Spleen (tissue), 13 donors: ENCODE measurements at places on chromosomes 5 and 9. TPM values are rescaled to one million over a fixed set of nuclear protein-coding genes. Genes with fewer than 3 reads are reported as not detected.

- DNase-seq, result no peak
These were observed 6.3 kb downstream of the AP3B1 start for GRCh38 chr5:78288246-78288645.

DNA sequence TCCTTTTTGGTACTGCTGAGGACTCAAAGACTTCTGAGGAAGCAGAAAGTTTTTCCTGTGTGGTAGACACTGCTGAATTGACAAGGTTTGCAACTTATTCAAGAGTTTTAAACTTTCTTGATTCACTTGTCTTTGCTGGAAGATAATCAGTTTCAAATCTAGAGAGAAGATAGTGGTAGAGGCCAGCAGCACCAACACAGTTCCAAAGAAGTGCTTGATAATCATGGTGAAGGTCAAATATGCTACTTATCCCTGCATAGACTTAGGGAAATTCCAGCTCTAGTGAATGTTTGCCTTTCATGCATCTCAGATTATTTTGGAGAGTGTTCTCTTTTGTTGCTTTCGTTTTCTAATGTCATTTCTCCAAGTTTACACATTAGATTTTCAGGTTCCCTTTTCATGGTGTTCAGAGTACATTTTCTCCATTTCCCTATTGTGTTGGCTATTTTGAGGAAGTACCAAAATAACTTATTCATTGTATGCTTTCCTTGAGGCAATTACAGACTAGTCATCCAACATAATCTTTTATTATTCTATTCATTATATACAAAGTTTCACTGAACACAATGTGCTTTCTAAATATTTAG is 550 bp downstream of the IFNE start:
- no peak for DNase-seq

DNA sequence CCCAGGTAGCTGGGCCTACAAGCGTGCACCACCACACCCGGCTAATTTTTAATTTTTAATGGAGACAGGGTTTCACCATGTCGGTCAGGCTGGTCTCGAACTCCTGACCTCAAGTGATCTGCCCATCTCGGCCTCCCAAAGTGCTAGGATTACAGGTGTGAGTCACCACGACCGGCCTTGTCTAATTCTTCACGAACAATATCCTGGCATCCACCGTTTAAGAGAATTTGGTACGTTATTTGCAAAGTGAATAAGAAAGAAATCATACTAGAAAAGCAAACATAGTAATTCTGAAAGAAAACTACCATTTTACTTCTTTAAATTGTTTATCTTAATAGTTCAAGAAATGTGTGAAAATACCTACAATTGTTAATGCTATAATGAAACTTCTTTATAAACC is 42.9 kb upstream of the TRIO start:
- no peak for DNase-seq

DNA sequence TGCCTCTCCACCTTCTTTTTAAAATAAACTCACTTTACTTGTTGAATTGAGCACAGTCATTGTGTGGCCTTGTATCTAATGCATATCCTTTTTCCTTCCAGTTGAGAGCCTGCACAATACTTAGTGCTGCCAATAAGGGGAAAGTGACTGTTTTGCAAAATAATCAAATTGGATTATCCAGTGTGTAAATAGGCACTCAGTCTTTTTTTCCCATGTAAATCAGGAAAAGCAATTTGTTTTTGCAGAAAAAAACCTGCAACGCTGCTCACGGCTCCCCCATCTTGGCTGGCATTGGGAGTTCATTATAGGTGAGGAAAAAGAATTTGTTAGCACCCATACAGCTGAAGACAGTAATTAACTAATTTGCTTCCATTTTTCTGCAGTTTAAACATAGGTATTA is 299.9 kb downstream of the CSNK1G3 start:
- DNase-seq, result no peak

GRCh38 chr5:119063579-119064379 is 7.1 kb upstream of the DMXL1 start:
- DNase-seq, result no peak

DNA sequence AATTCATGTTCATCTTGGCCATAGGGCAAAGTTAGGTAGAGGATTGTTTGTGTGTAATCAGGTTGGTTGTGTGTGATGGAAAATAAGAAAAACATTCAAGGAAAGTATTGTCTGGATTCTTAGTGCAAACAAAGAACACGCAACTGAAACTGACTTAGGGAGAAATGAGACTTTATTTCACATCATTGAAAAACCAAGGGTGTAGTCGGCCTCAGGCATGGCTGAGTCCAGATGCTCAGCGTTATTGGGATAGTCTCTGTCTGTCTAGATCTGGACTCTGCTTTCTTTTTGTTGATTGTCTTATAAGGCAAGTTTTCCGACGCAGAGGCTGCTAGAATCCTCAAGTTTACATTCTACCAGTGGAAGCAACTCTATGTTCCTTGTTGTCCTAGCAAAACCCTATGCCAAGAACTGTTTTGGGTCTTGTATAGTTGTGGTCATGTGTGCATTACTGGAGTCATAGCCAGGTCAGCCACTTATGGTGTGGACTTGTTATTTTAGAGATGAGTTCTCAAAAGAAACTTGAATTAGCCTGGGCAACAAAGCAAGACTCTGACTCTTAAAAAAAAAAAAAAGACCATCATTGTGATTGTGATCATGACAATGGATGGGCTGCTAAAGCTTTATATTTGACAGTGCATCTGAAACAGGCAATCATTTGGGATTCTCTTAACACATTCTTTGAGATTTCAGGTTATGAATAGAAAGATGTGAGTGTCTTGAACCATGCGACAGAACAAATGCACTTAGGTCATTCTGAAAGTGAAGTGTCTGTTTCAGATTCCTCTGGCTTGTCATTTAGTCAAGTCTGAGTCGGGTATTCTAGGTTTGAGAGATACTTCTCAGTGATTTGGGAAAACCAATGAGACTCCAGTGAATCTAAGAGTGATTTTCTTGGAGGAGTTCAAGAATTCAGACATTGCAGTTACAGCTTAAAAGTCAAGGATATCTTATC is 82.6 kb downstream of the DOCK2 start:
- DNase-seq, result no peak

DNA sequence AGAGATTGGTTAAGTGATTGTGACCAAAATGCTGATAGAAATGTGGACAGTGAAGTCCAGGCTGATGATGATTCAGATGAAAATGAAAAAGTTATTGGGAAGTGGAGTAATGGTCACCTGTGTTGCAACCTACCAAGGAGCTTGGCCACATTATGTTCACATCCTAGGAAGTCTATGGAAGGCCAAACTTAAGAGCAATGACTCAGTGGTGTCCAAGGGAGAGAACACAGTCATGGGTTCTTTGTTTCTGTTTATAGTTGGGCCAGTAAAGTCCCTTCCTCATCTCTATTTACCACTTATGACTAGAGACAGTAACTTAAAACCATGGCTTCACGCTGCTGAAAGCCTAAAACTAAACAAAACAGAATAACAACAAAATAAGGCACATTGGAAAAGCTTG is 555.3 kb upstream of the DAB2 start:
- no peak for DNase-seq

GRCh38 chr9:108755979-108756378 is 99.8 kb downstream of the ACTL7B start:
- DNase-seq, result no peak

GRCh38 chr9:71483436-71483835 is 284.9 kb downstream of the CEMIP2 start:
- no peak for DNase-seq

DNA sequence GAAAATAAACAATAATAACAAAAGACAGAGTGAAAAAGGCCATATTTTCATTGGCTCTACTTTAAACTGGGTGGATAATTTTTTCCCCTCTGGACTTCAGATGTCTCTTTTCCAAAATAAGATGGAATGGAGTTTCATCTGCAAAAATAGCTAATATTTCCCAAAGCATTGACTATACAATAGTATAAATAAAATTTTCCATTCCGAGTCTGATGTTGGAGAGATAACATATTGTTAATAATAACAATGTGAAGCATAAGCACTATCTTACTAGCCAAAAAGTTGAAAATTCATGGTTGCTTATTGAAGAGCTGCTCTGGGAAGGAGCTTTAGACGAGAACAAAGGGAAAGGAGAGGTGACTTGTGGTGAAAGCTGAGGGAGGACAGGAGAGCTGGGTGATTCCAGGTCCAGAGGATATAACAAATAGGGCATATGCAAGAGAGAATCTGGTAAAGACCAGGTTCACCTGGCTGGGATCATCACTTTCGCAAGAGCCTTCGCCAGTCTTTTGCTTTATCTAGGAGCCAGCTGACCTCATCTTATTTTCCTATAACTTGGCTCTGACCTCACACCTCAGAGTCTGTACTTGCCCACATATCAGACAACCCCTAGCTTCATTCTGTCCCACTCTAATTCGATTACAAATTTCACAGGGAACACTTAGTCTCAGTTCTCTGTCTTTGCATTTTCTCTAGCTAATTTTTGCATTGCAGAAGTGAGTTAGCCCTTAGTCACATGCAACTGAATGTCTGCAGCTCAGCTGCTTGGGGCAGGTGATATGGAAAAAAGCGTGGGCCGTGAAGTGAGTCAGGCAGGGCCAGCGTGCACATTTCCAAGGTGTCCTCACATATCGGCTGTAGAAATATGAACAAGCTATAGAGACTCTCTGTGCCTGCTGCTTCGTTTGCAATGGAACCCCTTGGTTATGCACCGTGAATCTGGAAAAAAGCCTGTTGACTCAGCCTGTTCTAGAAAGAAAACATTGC is 7.6 kb upstream of the ZNF474 start:
- DNase-seq, result no peak

DNA sequence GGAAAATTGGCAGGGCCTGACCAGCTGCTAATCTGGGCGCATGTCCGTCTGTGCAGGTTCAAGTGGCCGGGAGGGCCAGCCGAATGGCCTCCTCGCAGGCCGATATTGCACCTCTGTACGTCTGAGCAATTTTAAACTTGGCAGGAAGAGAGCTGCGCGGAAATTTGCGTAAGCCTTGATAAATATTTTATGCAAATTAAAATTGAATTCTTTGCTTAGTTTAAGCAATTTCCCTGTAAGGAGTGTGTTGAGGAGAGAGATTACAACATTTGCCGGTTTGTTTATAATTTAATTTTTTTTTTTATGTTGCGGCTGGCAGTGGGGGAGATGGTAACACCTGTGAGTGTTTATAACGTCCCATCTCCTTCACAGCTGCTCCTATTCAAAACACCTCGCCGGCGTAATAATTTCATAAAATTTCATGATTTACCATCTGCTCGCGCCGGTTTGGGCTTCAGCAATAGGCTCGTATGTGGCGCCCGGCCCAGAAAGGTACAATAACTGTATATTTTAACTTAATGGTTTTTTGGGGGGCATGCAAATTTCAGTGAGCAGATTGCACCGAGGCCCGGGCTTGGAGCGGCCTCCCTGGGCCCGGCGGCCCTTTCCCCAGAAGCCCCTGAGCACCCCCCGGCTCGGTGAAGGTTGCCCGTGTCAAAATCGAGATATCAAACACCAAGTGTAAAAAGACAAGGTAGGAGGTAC is 269.4 kb upstream of the MVB12B start:
- peak; percentile 28 for DNase-seq

GRCh38 chr5:112711436-112711835 is 26.2 kb upstream of the APC start:
- no peak for DNase-seq

DNA sequence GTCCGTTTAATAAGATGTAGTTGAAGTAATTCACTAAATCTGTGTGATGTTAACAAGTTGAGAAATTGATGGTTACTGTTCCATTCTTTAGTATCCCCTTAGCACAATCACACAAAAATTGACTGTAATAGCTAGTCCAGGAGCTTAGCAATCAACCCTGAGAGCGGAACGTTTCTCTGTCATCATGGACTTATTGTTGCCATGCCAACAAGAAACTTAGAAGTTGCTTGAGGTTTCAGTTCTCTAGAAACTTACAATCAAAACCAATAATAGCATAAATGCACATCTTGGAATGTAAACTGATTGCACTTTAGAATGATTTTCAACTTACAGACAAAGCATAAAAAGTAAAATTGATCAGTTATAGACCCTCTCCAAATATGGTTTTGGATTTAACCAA is 125.4 kb upstream of the ANKH start:
- DNase-seq, result no peak

- no peak for DNase-seq
These were observed 5.7 kb downstream of the EGR1 start for GRCh38 chr5:138471052-138471361.

DNA sequence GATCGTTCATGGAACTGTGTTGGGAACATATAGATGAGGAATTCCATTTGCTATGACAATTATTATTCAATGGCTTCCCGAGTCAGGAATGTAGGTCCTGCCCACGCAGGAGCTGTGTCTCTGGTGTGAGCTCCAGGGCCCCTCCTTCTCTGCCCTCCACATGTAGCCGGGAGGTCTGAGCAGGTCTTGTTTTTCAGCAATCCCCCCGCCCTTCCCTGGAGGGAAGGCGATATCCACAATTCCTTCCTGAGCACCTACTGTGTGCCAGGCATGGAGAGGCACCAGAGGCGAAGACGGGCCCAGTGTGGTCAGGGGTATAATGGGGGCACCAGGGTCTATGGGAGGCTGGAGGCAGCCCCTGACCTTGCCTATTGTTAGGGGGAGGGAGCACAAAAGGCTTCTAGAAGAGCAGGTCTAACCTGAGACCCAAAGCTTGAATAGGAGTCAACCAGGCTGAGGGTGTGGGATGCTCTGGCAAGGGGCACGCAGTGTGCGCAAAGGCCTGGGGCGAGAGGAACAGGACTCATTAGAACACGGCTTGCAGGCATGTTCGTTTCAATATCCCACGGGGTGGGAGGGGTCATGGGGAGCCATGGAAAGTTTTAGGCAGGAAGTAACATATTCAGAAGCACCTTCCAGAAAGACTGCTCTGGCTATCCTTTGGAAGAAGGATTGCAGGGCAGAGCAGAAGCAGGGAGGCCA is 154.9 kb downstream of the C9orf50 start:
- no peak for DNase-seq

DNA sequence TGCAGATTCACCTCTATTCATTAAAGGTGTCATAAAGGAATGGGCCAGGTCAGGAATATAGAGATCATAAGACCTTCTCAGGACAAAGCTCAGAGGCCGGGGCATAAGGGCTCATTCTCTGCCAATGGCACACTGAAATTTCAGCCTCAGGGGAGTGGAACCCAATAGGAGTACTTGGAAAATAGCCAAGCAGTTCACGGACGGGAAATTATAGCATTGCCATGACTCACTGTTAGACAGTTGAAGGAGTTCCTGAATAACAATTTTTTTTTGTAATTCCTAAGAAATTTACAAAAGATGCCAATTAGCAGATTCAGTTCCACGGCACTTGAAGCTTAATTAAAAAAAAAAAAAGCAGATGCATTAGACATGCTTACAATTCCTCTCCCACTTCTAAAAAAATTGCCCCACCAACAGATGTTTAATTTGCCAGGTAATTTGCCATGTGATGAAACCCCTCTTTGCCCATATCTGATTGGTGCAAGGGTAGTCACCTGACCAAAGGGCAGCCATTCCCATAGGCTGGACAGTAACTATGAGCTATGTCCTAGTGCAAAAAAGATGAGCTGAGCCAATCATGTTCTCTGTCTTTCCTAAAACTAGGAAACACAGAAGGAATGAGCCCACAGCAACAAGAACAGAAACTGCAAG is 58.6 kb downstream of the PTCD2 start:
- DNase-seq, result no peak

The SH3TC2 gene
- 1.2 TPM for total RNA-seq

The CCDC192 gene
- not detected for total RNA-seq

The ANKDD1B gene
- total RNA-seq, result 0.38 TPM

The GRM6 gene
- not detected for total RNA-seq

The FGD3 gene
- total RNA-seq, result 97.6 TPM

The GNG10 gene
- total RNA-seq, result 69.7 TPM

The PRKACG gene
- not detected for total RNA-seq

The UNC5A gene
- total RNA-seq, result not detected

The GGTA1 gene
- 21.1 TPM for total RNA-seq
